ENCODE measurements at places on chromosomes 5 and 9.

DNA sequence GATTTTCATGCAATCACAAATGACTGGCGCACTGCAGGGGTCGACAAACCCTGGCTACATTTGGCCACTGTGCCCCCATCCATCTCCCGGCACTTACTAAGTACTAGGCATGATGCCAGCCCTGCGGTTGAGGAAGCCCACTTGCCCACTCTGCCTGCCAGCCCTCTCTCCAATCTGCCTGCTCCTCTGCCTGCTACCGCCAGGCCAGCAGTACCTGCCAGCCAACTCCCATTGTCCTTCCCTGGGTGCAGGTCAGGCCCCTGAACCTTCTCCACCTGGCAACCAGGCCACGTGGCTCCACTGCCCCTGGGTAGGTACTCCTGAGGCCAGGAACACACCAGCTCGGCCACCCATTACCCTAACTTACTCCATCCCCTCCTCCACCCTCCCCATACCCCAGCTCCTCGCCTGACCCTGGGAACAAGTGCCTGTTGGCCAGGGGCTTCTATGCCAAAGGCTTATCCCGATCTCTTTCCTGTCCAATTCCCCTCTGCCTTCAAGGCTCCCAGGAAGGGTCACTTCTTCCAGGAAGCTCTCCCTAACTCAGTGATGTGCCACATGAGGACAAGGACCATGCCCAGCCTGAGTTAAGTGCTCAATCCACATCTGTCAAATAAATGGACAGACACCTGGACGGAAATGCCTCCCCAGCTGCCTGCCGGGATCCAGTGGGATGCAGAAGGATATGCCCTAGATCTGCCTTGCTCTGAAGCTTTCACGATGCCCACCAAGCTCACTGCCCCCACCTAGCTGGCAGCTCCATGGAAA lies 6.6 kb downstream of the EEIG1 start:
- no peak for DNase-seq

- DNase-seq: no peak
Measured at GRCh38 chr9:131709771-131710431, 30.0 kb downstream of the RAPGEF1 start.

DNA sequence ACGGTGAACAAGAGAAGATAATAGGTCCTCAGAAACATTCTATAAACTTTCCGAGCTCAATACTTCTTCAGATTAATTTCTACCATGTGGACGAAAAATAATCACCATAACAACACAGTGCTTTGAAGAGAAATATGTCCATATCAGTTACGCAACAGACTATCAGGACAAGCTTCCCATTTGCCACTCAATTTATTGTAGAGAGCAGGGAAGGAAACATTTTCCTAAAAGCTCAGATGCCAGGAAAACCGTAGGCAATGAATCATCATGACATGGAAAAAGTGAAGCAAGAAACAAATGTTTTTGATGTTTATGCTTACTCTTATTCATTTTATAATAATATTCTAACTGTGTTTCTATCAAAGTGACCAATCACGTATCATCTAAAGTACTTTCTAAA lies 87.6 kb downstream of the S1PR3 start:
- DNase-seq: no peak

- no peak for DNase-seq
Measured at GRCh38 chr9:37371565-37372464, 50.7 kb upstream of the GRHPR start.
